Body of pancreas (tissue), 4 donors: ENCODE measurements at places on chromosomes 7 and 10. TPM values are rescaled to one million over a fixed set of nuclear protein-coding genes. Genes with fewer than 3 reads are reported as not detected.

- DNase-seq = no peak
Measured at GRCh38 chr10:33142295-33142694, 184.3 kb upstream of the ITGB1 start.

DNA sequence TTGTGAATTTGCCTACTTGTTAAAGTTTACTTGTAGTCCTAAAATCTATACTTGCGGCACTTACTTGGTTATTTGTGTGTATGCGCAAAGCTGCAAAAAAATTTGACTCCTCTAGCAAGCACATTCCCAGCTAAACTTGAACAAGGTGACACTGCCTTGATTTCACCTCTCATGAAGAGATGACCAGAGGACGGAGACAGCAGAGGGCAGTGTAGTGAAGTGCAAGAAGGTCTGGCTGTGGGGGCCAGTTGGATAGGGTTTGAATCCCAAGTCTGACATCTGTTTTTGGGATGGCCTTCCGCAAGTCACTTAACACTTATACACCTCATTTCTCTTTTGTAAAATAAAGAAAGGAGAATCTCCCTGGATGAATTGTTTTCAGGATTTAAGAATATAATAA, 15.7 kb downstream of the SLK start:
- DNase-seq = no peak

DNA sequence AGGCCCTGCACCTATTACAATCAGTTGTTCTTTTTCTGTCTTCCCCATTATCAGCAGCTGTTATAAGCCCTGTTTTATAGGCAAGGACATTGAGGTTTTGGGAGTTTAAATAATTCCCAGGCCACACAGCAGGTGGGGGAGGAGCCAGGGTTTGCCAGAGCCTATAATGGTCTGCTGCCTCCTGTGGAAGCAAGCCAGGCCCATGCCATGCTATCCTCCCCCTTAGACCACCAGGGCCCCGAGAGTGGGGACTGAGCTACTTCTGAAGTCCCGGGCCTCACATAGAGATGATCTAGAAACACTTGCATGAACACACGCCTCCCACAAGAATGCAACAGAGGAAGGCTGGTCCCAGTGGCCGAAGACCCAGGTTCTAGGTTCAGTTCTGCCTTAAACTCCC, 141.7 kb downstream of the SH3PXD2A start:
- DNase-seq = no peak

GRCh38 chr10:14414901-14415300, 84.2 kb upstream of the FRMD4A start:
- no peak for DNase-seq

The RAPGEF5 gene
- total RNA-seq = 151 TPM

The CTAGE6 gene
- total RNA-seq = not detected

DNA sequence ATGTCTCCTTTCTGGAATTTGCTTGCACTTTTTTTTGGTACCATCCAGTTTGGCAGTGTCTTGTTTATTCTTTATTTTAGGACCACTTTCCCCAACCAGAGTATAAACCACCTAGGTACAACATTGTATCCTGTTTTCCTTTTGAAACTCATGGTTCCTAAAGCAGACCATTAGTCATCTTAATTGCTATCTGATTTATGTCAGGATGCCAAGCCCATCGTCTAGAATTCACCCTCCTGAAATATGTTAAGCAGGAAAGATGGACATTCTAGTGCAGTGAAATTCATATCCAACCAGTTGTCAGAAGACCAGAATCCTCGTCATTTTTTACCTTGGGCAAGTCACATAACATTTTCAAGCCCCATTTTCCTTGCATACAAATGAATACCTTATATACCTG, 223.6 kb upstream of the KMT2E start:
- DNase-seq = no peak

GRCh38 chr7:32204361-32205018, 134.3 kb upstream of the PDE1C start:
- DNase-seq = peak; percentile 65

DNA sequence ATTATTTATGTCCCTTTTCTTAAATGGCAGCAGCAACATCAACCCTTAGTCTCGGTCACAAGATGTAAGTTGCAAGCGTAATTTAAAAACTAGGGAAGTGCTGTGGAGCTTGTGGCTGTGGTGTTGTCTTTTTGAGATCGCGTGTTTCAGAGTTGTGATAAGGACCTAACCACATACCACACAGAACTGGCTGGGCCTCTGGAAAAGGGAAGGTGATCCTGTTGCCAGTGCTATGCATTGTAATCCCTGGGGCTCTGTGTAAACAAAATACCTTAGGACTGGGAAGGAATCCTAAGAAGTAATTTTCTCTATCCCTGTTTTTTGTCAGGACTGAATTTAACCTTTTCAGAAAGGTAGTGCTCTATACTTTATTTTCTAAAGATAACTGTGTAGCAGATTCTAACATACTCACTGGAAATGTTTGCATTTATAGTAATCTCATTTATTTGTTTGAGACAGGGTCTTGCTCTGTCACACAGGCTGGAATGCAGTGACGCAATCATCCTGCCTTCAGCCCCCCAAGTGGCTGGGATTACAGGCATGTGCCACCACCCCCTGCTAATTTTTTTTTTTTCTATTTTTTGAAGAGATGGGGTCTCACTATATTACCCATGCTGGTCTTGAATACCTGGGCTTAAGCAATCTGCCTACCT, 60.4 kb downstream of the INPP5F start:
- no peak for DNase-seq

DNA sequence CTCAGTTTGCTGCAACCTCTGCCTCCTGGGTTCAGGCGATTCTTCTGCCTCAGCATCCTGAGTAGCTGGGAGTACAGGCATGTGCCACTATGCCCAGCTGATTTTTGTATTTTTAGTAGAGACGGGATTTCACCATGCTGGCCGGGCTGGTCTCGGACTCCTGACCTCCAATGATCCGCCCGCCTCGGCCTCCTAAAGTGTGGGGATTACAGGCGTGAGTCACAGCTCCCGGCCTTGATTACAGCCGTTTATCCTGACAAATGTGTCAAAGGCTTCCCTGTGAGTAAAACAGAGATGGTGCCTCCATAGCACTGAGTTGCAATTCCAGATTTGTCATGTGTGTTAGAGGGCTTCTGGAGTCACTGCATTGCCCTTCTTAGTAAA, 273.7 kb downstream of the CCDC3 start:
- no peak for DNase-seq

- no peak for DNase-seq
Measured at GRCh38 chr10:112988839-112989406, 38.9 kb downstream of the TCF7L2 start.

GRCh38 chr7:65746398-65746669, 126.5 kb upstream of the VKORC1L1 start:
- DNase-seq = peak; percentile 19
